Lower lobe of right lung (tissue), 2 donors: ENCODE measurements at places on chromosomes 6 and 20. TPM values are rescaled to one million over a fixed set of nuclear protein-coding genes. Genes with fewer than 3 reads are reported as not detected.

DNA sequence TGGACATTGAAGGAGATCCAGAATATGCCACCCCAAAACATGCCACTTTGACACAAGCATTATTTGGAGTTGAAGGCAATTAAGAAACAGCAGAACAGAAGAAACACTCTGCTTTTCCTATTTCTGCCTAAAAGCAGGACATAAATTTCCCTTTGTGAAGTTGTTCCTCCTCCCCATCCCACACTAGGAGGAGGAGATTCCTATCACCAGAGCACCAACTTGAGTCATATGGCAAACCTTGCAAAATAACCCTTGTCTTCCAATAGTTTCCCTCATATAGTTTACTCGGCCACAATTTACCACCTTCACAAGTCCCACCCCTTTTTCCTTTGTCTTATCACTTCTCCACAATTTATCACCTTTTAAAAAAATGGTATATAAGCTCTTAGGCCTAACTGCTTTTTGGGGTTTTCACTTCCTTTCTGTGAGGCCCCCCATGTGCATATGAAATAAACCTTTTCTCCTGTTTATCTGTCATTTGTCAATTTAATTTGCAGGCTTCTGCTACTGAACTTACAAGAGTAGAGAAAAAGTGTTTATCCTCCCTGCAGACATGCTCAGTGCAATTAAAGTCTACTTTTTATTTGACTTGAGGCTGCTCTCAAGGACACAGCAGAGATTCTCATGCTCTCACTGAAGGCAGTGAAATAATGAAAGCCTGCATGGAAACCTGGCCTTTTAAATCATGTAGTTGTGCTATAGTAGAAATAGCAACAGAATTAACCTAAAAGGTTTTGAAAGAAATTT lies 2.8 kb upstream of the RAB23 start:
- no peaks in the 10 kb centered on the region for H3K27me3 ChIP-seq
- H3K36me3 ChIP-seq = no peaks in the 10 kb centered on the region
- no peaks in the 10 kb centered on the region for H3K4me1 ChIP-seq
- DNase-seq = no peak
- no peak overlapping the region for H3K4me3 ChIP-seq

DNA sequence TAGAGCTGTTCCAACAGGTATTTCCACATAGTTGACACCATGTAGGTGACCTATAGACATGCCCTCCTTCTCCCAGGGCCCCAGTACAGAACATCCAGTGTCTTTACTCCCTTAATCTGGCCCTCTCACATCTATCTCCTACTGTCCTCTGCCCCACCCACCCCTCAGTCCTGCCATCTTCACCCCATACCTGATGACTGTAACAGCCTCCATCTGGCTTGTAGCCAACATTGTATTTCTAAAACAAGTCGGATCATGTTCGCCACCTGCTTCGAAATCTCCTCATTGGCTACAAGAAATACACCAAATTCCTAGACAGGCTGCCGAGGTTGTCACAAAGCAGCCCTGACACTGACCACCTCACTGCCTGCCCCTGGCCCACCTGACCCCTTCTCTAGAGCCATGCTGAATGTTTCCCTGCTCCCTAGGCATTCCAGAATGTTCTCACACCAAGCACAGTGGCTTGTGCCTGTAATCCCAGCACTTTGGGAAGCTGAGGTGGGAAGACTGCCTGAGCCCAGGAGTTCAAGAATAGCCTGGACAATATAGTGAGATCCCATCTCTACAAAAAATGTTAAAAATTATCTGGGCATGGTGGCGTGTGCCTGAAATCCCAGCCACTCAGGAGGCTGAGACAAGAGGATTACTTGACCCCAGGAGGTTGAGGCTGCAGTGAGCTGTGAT lies 6.0 kb downstream of the ZC3H12D start:
- no peaks in the 10 kb centered on the region for H3K36me3 ChIP-seq
- no peaks in the 10 kb centered on the region for H3K27me3 ChIP-seq
- H3K4me3 ChIP-seq = no peak overlapping the region
- no peak for DNase-seq
- H3K27ac ChIP-seq = no peak overlapping the region
- H3K4me1 ChIP-seq = peaks cover 26% of the 10 kb centered on the region

DNA sequence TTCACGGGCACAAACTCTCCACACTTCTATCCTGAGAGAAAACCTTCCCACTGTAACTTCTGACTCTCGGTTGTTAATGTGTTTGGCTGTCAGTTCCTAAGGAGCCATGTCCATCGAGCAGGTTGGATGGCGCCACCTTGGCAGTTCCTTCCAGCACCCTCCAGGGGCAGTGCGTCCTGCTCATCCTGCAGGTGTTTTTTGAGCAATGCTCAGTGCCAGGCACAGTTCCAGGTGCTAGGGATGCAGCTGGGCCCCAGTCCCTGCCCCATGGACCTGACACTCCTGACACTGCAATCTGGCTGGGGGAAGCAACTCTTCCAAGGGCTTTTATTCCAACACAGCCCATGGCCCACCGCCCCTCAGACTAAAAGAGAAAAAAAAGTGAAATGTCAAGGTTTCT lies 376.4 kb downstream of the PREX1 start:
- H3K27ac ChIP-seq = no peak overlapping the region
- no peak overlapping the region for H3K4me3 ChIP-seq
- no peak for DNase-seq

DNA sequence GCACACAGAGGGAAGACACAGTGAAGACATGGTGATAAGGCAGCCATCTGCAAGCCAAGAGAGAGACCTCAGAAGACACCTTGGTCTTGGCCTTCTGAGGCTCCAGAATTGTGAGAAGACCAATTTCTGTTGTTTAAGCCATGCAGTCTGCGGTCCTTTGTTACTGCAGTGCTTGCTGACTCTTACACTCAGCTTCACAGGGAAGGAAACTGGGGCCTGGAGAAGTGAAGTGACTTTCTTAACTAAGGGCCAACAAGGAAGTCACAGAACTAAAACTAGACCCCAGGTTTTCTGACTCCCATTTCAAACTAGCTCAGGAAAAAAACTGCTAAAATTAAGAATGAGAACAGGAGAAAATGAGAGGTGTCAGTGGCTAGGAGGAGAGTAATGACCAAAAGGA lies 74.3 kb downstream of the TNFRSF21 start:
- no peak overlapping the region for H3K27ac ChIP-seq
- no peaks in the 10 kb centered on the region for H3K36me3 ChIP-seq
- no peak overlapping the region for H3K4me3 ChIP-seq
- H3K27me3 ChIP-seq = no peaks in the 10 kb centered on the region
- H3K4me1 ChIP-seq = peaks cover 16% of the 10 kb centered on the region
- no peak for DNase-seq

- no peak overlapping the region for H3K27ac ChIP-seq
- no peak for DNase-seq
- no peaks in the 10 kb centered on the region for H3K27me3 ChIP-seq
Measured at GRCh38 chr6:166489301-166490155, 97.0 kb downstream of the RAMACL start.

DNA sequence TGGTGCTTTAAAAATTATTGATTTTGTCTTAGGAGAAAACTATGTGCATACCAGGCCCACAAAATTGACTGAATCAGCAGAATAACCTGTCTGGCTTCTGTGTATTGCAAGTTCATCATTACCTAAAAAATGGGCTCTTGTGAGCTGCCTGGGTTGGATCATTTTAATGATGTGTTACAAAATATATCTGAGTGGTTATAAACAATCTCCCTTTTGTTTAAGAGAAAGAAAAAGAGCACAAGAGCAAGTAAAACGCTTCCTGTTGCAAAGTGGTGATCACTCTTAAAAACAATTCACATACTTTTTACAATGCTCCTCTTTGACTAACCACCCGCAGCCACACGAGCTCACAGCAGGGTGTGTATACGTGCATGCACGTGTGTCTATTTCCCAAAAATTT lies 335.1 kb downstream of the HDGFL1 start:
- H3K4me1 ChIP-seq = no peaks in the 10 kb centered on the region
- no peak for DNase-seq
- H3K27me3 ChIP-seq = no peaks in the 10 kb centered on the region
- H3K36me3 ChIP-seq = no peaks in the 10 kb centered on the region
- no peak overlapping the region for H3K4me3 ChIP-seq
- no peak overlapping the region for H3K27ac ChIP-seq

DNA sequence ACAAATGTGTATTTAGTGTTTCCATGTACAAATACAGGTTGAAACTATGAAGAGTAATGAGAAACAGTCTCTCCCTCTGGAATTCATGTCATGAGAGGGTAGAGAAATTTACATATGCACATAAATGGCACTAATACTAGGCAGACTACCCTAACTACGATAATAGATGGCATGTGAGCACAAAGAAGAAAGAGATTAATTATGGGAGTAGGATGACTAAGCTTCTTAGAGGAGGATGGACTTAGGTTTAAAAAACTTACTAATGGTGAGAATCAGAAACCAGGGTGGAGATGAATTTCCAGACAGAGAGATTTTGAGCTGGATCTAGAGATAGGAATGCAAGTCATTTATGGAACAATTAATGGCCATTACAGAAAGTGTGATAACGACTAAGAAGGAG lies 225.3 kb upstream of the HTR1E start:
- no peak overlapping the region for H3K4me3 ChIP-seq
- no peaks in the 10 kb centered on the region for H3K4me1 ChIP-seq
- DNase-seq = no peak
- no peak overlapping the region for H3K27ac ChIP-seq
- H3K27me3 ChIP-seq = no peaks in the 10 kb centered on the region

DNA sequence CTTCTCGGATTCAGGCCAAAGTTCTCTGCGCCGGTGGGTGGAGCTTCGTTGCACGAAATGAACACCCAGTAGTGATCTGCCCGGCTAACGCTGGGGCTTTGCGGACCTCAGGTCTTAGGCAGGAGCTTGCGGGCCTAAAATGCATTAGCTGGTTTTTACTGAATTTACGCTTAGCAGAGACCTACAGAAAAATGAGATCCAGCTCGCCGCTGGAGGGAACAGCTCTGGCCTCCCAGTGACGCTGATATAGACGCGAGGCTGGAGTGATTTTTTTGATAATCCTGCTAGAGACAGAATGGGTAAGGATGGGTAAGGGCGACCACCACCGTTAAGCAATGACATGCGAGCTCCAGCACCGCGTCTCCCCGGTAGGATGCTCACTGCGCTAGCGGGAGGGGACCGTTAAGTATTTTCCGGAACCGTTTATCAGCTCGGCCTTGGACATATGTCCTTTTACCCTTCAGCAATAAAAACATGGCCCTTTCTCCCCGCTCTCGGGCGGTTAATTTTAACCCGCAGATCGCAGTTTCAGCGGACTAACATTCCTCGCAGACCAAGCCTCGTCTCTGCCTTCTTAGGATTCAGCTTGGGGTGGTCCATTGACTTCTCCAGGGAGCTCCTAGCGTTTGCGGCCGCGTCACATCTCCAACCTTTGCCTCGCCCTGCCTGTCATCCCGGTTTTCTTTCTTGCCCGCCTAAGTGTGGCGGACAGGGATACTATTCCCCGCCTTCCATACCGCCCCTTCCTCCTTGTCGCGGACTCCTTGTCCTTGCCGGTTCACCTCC lies 109.3 kb downstream of the GPX5 start:
- no peaks in the 10 kb centered on the region for H3K36me3 ChIP-seq
- peak overlapping the region; percentile 13 for H3K4me3 ChIP-seq
- H3K4me1 ChIP-seq = peaks cover 6% of the 10 kb centered on the region
- no peak overlapping the region for H3K27ac ChIP-seq
- DNase-seq = no peak

DNA sequence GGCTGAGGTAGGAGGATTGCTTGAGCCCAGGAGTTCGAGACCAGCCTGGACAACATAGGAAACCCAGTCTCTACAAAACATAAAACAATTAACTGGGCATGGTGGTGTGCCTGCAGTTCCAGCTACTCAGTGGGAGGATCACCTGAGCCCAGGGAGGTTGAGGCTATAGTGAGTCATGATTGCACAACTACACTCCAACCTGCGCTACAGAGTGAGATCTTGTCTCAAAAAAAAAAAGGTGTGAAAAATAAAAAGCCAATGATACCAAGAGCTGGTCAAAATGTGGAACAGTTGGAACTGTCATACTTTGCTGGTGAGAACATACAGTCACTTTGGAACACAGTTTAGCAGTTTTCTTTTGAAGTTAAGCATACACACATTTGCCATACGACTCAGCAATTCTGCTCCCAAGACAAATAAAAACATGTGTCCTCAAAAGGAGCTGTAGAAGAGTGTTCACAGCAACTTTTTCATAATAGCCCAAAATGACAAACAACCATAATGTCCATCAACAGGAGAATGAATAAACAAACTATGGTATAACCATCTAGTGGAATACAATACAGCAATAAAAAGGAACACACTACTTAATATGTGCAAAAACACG lies 21.6 kb upstream of the FKBP5 start:
- H3K27me3 ChIP-seq = no peaks in the 10 kb centered on the region
- DNase-seq = no peak
- no peak overlapping the region for H3K27ac ChIP-seq
- H3K4me1 ChIP-seq = no peaks in the 10 kb centered on the region

DNA sequence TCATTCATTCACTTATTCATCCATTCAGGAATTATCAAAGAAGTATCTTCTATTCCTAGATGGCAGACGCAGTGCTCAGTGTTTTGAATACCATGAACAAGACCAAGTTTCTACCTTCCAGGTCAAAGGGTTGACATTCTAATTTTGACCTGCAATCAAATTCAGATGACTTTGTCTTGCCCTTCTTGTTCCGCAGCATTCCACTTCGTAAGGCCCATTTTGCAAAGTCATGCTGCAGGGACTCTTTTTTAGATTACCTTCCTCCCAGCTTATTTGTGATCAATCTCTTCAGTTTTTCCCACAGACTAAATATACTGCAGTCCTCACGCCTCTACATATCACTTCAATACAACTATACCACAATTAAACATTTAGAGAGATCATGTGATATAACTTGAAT lies 7.1 kb upstream of the TAAR1 start:
- no peaks in the 10 kb centered on the region for H3K36me3 ChIP-seq
- H3K4me1 ChIP-seq = no peaks in the 10 kb centered on the region
- no peak for DNase-seq
- no peak overlapping the region for H3K4me3 ChIP-seq
- H3K27me3 ChIP-seq = no peaks in the 10 kb centered on the region

DNA sequence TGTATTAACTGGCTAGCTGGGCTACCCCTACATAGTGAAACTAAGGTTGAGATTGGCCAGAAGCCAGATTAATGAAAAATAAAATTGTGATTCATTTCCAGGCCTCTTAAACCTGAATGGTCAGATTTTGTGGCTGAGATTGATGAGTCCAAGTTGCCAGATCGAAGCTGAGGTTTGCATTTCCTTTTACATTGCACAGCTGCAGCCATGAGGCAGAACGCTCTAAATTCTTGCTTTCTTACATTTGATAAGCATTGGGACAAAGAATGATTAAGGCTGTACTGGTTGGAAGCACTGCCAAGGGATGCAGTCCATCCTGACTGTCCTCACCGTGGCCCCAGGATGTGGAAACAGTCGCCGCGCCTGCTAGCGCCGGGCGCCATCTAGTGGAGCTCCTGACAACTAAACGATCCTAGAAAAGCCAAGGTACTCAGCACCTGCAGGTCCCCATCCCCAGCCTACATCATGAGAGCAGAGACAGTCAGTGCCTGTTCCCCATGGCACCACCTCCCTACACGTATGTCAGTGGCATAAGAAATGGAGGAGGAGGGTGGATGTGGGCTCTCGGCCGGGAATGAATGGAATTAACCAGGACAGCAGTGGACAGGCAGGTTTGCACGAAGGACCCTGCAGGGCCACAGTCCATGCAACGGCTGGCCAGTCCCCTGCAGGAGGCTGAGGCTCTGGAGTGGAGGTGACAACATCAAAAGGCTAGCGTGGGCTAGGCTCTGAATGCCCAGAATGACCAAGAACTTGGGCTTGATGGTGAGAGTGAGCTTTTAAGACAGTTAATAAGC lies 19.0 kb downstream of the PXDC1 start:
- no peak overlapping the region for H3K27ac ChIP-seq
- peak; percentile 82 for DNase-seq
- peaks cover 81% of the 10 kb centered on the region for H3K36me3 ChIP-seq
- peaks cover 13% of the 10 kb centered on the region for H3K4me1 ChIP-seq

Gene GTF2H4
- total RNA-seq = 37.1 TPM

Gene EPM2A
- total RNA-seq = 10.6 TPM

Gene THBS2
- 8.8 TPM for total RNA-seq

Gene LIN28B
- not detected for total RNA-seq
